Upper lobe of right lung (tissue), 1 donor: ENCODE measurements at places on chromosomes 12 and 14.

GRCh38 chr12:121404734-121405133 lies 4.8 kb downstream of the RNF34 start:
- H3K4me1 ChIP-seq, result peaks cover 10% of the 10 kb centered on the region
- no peak for DNase-seq
- H3K4me3 ChIP-seq, result no peak overlapping the region

- DNase-seq, result no peak
- peaks cover 19% of the 10 kb centered on the region for H3K4me1 ChIP-seq
- H3K4me3 ChIP-seq, result peak overlapping the region; percentile 43
- H3K27ac ChIP-seq, result peak overlapping the region; percentile 71
- H3K36me3 ChIP-seq, result no peaks in the 10 kb centered on the region
Observed at GRCh38 chr14:89430391-89431236, 13.6 kb upstream of the FOXN3 start.

DNA sequence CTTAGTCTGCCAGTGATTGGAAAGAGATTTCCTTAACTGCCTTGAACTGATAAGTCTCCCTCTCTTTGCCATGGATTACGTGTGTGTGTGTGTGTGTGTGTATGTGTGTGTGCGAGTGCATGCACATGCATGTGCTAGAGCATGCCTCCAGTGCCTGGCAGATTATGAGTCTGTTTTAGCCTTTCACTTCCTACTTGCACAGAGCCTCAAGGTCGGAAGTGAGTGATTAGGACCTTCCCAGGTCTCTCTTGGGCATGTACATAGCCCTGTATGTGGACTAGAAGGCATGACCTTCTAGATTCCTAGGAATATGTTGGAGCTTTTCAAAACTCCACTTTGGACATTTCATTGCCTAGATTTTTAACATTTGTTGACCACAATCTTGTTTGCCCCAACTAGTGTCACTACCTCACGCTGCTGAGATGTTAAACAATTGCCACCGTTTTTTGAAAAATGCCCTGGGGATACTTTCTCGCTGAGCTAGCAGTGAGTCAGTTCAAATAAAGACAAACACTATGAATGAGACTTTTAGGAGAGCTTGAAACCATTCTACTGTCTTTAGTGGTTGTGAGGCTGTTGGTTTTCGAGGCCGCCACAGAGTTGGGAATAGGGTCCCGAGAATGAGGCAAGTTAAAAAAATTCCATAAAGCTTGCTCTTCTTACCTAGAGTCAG lies 28.2 kb downstream of the KIAA0586 start:
- DNase-seq, result no peak
- H3K27ac ChIP-seq, result no peak overlapping the region
- H3K27me3 ChIP-seq, result no peaks in the 10 kb centered on the region
- H3K4me1 ChIP-seq, result no peaks in the 10 kb centered on the region
- H3K4me3 ChIP-seq, result no peak overlapping the region
- peaks cover 63% of the 10 kb centered on the region for H3K36me3 ChIP-seq

- H3K27me3 ChIP-seq, result no peaks in the 10 kb centered on the region
- H3K4me3 ChIP-seq, result no peak overlapping the region
- H3K4me1 ChIP-seq, result peaks cover 4% of the 10 kb centered on the region
- peaks cover 32% of the 10 kb centered on the region for H3K36me3 ChIP-seq
- DNase-seq, result no peak
Observed at GRCh38 chr14:50936016-50936340, 8.3 kb downstream of the PYGL start.

- DNase-seq, result no peak
- H3K27me3 ChIP-seq, result no peaks in the 10 kb centered on the region
- no peak overlapping the region for H3K4me3 ChIP-seq
- no peaks in the 10 kb centered on the region for H3K36me3 ChIP-seq
Observed at GRCh38 chr12:4443616-4444015, 2.0 kb downstream of the FGF6 start.

- H3K36me3 ChIP-seq, result no peaks in the 10 kb centered on the region
- no peaks in the 10 kb centered on the region for H3K27me3 ChIP-seq
- no peak overlapping the region for H3K27ac ChIP-seq
- DNase-seq, result no peak
- no peaks in the 10 kb centered on the region for H3K4me1 ChIP-seq
Observed at GRCh38 chr14:29735459-29735858, 192.2 kb downstream of the PRKD1 start.

DNA sequence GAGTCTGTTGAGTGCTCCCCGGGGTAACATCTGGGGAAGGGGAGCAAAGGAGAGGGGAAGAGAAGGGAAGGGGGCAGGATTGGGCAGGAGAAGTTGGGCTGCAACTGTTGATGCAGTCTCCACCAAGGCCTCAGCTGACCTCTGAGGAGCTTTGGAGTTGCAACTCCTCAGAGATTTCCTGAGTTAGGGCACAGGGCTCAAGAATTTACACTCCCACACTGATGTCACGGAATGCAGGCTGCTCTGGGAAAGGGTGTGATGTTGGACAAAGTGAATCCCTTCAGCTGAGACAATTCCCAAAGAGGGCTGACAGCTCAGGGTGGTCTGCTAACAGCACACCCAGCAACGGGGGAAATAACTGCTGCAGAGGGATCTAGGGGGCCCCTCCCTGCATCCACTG lies 295.6 kb downstream of the PCNX1 start:
- H3K4me1 ChIP-seq, result no peaks in the 10 kb centered on the region
- H3K27ac ChIP-seq, result no peak overlapping the region
- no peaks in the 10 kb centered on the region for H3K36me3 ChIP-seq
- no peaks in the 10 kb centered on the region for H3K27me3 ChIP-seq

DNA sequence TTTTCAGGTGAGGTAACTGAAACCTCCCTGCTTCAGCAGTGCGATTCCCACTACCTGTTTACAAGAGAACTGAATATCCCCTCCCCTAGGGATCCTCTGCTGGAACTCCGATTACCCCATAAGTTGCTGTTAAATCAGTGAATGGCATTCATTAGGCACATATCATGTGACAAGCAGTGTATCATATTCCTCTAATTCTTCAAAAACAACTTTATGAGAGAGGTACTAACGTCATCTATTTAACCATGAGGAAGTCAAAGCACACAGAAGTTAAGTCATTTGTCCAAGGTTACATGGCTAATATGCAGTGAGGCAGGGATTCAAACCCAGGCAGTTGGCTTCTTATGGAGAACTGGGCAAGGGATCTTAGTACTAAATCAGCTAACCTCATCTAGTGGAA lies 43.9 kb upstream of the PCED1B start:
- H3K27ac ChIP-seq, result no peak overlapping the region
- no peaks in the 10 kb centered on the region for H3K27me3 ChIP-seq
- no peaks in the 10 kb centered on the region for H3K36me3 ChIP-seq
- peaks cover 9% of the 10 kb centered on the region for H3K4me1 ChIP-seq
- no peak for DNase-seq

GRCh38 chr12:12628013-12628412 lies 16.3 kb downstream of the CREBL2 start:
- H3K36me3 ChIP-seq, result no peaks in the 10 kb centered on the region
- H3K27ac ChIP-seq, result no peak overlapping the region
- no peak overlapping the region for H3K4me3 ChIP-seq
- H3K4me1 ChIP-seq, result peaks cover 12% of the 10 kb centered on the region
- DNase-seq, result no peak
- no peaks in the 10 kb centered on the region for H3K27me3 ChIP-seq

GRCh38 chr12:105030820-105031807 lies 45.0 kb downstream of the NOPCHAP1 start:
- H3K4me1 ChIP-seq, result peaks cover 5% of the 10 kb centered on the region
- no peak overlapping the region for H3K4me3 ChIP-seq
- no peak for DNase-seq
- no peak overlapping the region for H3K27ac ChIP-seq

- peaks cover 34% of the 10 kb centered on the region for H3K27me3 ChIP-seq
- H3K36me3 ChIP-seq, result peaks cover 8% of the 10 kb centered on the region
- peak; percentile 95 for DNase-seq
- peak overlapping the region; percentile 52 for H3K4me3 ChIP-seq
Observed at GRCh38 chr14:102928412-102929240, 6.2 kb downstream of the AMN start.

DNA sequence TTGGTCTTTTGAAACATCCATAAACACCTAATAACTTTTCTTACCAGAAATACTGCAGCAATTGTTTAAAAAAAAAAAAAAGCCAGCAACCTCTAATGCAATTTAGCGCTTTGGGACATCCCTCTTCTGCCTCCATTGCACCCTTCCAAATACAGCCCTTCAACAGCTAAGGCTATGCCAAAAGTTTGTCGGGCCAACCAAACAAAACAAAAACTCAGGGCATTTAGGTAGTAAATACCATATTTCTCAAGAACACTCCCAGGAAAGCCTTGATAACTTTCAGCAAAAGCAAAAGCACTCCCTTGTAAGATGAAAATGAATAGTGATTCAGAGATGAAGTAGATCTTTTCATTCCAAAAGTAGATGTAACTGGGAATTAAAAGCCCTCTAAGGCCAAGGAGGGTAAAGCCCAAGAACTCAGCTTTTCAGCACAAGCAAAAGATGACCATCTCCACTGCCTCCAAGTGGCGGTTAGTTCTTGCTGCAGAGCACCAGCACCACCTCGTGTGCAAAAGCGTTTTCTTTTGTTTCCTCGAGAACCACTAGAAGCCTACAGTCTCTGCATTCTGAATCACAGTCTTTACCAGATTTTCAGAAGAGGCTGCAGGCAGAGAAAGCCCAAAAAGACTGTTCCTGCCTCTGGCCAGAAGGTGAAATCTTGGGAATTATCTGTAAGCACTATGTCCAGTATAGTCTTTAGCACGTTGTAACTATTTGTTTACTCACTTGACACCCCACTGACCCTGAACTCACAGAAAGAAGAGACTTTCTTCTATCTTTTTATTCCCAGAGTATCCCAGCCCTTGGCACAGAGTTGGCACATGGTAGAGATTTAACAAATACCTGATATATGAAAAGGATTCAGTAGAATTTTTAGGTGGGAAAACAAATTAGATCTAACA lies 53.1 kb downstream of the SIX6 start:
- H3K36me3 ChIP-seq, result no peaks in the 10 kb centered on the region
- DNase-seq, result no peak
- H3K27ac ChIP-seq, result no peak overlapping the region
- no peak overlapping the region for H3K4me3 ChIP-seq
- no peaks in the 10 kb centered on the region for H3K4me1 ChIP-seq
- no peaks in the 10 kb centered on the region for H3K27me3 ChIP-seq

- H3K27me3 ChIP-seq, result no peaks in the 10 kb centered on the region
- no peak overlapping the region for H3K27ac ChIP-seq
- H3K4me1 ChIP-seq, result no peaks in the 10 kb centered on the region
- no peak overlapping the region for H3K4me3 ChIP-seq
- no peak for DNase-seq
- H3K36me3 ChIP-seq, result peaks cover 7% of the 10 kb centered on the region
Observed at GRCh38 chr12:51160814-51161459, 12.0 kb downstream of the TFCP2 start.

DNA sequence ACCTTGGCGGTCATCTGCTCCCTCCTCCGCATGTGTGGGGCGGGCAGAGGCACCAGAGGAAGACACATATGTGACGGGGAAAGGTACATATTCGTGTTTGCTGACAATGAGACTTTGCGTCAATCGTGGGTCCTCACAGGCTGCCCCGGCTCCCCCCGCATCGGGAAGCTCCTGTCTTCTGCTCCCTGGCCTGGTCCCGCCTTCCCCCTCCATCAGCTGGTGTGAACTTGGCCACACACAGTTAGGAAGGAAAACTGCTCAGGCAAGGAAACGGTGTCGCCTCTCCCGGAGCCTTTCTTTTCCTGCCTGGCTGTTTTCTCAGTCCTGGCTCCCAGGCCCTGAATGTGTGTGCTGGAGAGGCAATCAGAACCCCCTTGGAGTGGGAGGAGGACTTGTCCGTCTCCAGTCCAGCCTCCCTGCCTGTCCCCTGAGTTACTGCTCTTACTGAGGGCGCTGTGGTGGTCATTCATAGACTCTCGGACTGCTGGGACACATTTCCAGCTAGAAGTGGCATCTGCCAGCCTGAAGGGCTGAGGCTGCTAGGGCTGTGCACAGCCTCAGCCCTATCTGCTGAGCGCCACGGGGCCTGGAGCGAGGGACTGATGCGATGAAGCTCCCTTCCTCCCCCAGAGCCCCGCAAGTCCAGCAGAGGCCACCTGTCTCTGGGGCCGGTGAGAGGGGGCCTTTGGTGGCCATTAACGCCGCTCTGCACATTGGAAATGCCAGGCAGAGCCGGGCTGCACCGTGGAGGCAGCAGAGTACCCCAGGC lies 44.2 kb upstream of the TSPAN9 start:
- H3K4me1 ChIP-seq, result peaks cover 4% of the 10 kb centered on the region
- peaks cover 3% of the 10 kb centered on the region for H3K36me3 ChIP-seq
- no peak for DNase-seq
- no peaks in the 10 kb centered on the region for H3K27me3 ChIP-seq
- H3K4me3 ChIP-seq, result no peak overlapping the region

GRCh38 chr12:21433525-21433924 lies 3.9 kb upstream of the PYROXD1 start:
- no peaks in the 10 kb centered on the region for H3K36me3 ChIP-seq
- peaks cover 7% of the 10 kb centered on the region for H3K4me1 ChIP-seq
- no peak for DNase-seq
- no peaks in the 10 kb centered on the region for H3K27me3 ChIP-seq
- H3K27ac ChIP-seq, result no peak overlapping the region

DNA sequence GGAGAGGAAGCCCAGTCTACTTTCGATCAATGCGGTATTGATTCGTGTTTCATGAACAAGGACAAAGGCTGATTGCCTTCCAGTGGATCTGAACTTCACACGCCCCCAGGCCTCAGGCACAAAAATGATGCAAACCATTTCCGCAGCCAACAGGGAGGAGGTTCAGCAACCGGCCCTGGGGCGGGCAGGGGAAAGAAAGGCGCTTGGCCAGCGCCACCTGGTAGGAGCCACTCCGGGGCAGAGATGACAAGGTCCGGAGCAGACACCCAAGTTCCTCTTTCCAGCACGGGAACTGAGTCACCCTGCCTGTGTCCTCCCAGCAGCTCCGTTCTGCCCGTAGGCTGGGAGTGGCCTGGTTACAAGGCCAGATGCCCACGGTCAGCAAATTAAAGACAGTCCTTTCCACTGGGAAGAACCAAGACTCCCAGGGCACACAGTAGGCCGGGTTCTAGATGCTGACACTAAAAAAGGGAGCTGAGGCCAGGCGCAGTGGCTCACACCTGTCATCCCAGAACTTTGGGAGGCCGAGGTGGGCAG lies 136.3 kb downstream of the SCARB1 start:
- DNase-seq, result peak; percentile 87
- no peaks in the 10 kb centered on the region for H3K27me3 ChIP-seq
- no peak overlapping the region for H3K4me3 ChIP-seq
- peak overlapping the region; percentile 74 for H3K27ac ChIP-seq

- H3K27me3 ChIP-seq, result no peaks in the 10 kb centered on the region
- H3K36me3 ChIP-seq, result no peaks in the 10 kb centered on the region
- no peak for DNase-seq
- no peaks in the 10 kb centered on the region for H3K4me1 ChIP-seq
- H3K4me3 ChIP-seq, result no peak overlapping the region
Observed at GRCh38 chr14:51318813-51319597, 79.0 kb downstream of the TMX1 start.

DNA sequence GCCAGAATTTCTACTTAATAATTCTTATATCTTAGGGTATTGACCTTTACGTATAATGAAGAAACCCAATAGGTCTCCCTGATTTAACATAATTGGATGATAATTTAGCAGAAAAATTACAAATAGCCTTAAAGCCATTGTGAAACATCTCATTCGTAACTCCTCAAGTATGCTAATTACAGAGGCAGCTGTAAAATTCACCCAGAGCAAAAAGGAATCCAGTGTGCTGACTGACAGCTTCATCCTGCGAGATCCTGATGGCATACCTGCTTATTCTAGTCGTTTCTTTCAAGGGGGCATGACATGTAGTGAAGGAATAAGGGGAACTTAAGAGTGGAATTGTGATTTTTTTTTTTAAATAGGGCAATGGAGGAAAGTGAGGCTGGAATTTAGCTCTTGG lies 291.5 kb downstream of the FUT8 start:
- H3K4me1 ChIP-seq, result no peaks in the 10 kb centered on the region
- H3K27ac ChIP-seq, result no peak overlapping the region
- no peaks in the 10 kb centered on the region for H3K27me3 ChIP-seq
- H3K4me3 ChIP-seq, result no peak overlapping the region

- no peaks in the 10 kb centered on the region for H3K36me3 ChIP-seq
- no peak for DNase-seq
- no peaks in the 10 kb centered on the region for H3K27me3 ChIP-seq
Observed at GRCh38 chr12:110600254-110600653, 13.7 kb upstream of the TCTN1 start.
